Stimulated activated CD8-positive, alpha-beta memory T cell treated with anti-CD3 and anti-CD28 coated beads, Interleukin-4, amount 100 ng/mL, for 1 hour (primary cell): ENCODE measurements at places on chromosomes 3 and 15.

GRCh38 chr15:32802286-32802936 is 84.6 kb downstream of the GREM1 start:
- DNase-seq = no peak

GRCh38 chr3:169879013-169879557 is 9.3 kb upstream of the LRRC31 start:
- DNase-seq = no peak

- no peak for DNase-seq
Measured at GRCh38 chr3:134511500-134511899, 25.6 kb downstream of the CEP63 start.

GRCh38 chr15:91679447-91679846 is 174.1 kb upstream of the SLCO3A1 start:
- no peak for DNase-seq

DNA sequence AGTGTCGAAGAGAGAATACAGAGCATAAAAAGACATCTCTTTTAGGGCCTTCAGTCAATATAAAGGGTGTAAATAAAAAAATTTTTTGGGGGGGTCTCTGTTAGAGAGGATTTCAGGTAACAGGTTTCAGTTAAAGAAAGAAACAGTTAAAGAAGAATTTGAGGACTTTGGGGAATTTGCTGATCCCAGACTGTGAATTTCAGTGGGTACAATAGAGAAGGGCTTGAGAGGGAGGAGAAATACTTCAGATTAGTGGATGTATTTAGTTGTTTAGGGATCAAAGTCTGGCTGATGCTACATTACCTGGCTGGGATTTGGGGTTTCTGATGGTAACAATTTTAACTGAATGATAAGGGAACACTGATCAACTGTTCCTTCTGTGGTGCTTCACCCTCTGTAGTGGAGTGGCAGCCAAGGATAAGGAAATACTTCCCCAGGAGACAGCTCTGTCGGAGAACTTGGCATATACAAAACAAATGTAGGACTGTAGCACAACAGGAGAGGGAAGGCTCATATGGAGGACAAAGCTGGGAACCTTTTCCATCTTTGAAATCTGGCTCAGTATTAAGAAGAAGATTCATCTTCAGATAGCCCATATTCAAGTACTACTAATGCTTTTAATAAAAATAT is 79.2 kb downstream of the MEF2A start:
- no peak for DNase-seq

GRCh38 chr3:80677796-80678195 is 910.0 kb upstream of the ROBO1 start:
- DNase-seq = no peak

GRCh38 chr3:27963519-27963918 is 241.4 kb upstream of the EOMES start:
- no peak for DNase-seq

DNA sequence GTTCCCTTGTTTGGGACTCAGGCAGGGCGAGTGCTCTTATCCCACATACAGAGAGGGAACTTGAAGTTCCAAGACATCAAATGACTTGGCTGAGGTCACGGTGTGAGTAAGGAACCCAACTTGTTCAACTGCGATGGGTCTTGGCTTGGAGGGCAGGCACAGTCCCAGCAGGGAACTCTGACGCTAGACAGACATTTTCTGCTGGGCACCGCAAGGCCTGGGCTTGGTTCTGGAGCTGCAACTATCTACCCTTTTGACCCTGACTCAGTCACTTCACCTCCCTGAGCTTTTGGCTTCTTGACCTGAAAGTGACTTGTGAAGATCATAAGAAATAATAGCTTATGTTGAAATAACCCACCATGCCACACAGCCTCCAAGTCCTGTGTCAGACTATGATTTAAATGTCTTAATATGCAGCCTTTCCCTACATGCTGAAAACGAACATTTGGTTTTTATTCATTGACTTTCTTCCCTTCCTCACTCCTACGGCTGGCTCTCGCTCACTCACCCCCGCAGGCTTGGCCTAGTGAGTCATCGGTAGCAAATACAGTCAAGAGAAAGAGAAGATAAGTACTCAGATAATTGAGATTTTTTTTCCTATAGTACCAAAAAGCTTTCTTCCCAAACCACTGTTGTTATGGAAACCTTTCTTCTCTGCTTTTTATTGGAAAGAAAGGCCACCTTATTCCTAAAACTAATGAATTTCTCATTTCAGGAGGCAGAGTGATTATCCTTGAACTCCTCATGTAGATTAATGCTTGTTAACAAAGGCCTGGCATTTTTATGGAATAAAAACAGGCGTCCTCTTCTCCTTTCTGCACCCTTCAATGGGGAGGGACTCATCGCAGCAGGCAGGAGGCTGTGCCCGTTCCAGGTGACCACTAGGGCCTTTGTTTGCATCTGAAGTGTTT is 178.4 kb downstream of the ATP10A start:
- DNase-seq = no peak

- DNase-seq = no peak
Measured at GRCh38 chr15:99514306-99514705, 51.5 kb upstream of the MEF2A start.

GRCh38 chr15:29821416-29822099 is 710 bp downstream of the TJP1 start:
- no peak for DNase-seq

DNA sequence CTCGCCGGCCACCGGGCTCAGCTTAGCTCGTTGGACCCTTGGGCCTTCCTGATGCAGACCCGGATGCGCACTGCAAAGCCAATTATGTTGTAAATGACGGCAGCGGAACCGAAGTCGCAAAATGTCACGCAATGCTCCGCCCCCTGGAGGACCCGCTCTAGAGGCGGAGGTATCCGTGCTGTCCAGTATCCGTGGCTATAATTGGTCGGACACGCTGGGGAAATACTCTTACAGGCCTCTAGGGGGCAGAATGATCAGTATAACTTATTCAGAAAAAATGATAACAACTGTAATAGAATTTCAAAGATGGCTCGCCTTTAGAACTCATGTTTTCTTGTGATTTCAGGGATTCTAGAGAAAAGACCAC is at the start of gene PRR23B:
Gene PRR23B (minus strand): TSS at position 59 of the 367 bp plus-strand sequence. CDS start 265 bp downstream, outside the sequence.
- no peak for DNase-seq

DNA sequence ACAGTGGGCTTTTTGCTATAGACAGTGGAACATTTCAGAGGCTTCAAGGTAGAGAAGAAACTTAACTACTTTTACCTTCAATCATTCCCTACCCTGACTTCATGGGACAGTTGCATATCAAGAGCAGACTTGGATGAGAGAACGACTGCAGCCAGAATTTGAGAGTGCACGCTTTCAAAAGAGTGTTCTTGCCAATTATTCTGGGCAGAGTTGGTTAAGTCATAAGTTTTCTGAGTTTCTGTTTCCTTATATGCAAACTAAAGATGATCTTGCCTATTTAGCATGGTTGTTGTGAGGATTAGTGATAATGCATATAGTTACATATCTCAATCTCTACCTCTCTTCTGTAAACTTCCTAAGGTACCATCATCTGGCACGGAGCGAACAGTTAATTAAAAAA is 7.6 kb downstream of the SLC9A9 start:
- no peak for DNase-seq

- no peak for DNase-seq
Measured at GRCh38 chr15:50176869-50177268, 5.1 kb upstream of the SLC27A2 start.

GRCh38 chr3:22373182-22373581 is 622.2 kb upstream of the ZNF385D start:
- no peak for DNase-seq

DNA sequence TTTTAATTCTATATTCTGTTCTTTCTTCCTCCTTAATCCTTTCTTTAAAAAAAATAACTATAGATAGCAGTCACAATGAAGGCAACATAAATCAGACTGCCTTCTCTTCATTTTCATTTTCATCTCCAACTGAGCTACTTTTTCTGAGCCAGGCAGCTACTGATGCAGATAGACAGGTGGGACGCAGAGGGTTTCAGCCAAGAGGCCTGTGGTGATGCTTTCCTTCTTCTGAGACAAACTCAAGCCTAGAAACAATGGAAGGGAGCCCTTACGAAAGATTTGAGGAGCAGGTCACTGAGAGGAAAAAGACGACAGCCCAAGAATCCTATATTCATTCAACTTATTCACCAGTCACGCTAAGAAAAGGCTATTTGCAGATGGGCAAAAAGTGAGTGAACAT is 220.0 kb upstream of the MLF1 start:
- DNase-seq = no peak

DNA sequence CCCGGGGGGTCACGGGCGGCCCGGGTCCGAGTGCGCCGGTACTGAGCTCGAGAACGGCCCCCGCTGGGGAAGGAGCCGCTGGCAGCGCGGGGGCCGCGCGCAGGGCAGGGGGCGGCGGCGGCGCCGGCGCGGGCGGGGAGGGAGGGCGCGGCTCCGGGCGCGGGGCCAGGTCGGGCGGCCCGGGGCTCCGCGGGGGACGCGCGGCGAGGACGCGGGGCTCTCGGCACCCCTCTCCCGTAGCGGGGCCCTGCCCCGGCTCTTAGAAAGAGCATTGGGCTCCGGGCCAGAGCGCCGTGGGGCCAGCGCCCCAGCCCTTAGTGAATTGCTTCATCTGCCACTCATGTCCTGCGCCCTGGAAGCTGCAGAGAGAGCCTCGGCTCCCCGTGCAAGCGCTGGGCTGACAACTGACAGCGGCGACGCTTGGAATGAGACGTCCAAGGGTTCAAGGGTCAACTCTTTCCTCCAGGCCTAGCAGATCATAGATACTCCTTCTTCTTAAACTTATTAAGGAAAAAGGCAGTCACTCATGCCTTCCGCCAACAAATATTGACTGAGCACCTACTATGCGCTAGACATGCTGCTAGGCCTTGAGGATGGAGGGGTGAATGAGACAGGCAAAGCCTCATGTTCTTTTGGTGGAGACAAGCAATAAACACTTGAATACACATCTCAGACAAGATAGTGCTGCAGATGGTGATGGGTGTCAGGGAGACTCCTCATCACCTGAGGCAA is 140.8 kb downstream of the SMAD6 start:
- DNase-seq = no peak

- DNase-seq = no peak
Measured at GRCh38 chr15:38863381-38863780, 298.8 kb upstream of the RASGRP1 start.

DNA sequence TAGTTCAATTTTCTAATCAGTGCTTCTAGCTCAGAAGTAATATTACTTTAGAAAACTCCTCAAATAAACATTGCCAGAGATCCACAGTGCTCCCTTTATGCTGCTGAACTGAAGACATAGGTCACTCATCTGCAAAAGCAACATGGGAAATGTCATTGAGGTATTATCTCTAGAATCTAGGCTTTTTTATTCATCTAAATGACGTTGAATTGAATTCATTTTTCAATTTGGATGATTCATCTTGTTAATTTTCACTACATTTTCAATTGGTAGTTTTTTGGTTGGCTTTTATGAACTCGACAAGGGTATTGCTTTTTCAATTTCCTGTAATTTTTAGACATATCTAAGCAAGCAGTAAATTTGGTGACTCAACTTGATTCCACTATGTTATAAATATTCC is 275.4 kb downstream of the NFKBIZ start:
- no peak for DNase-seq

GRCh38 chr3:112357930-112358780 is 25.2 kb downstream of the CD200 start:
- no peak for DNase-seq

GRCh38 chr3:109191421-109191820 is 54.9 kb downstream of the C3orf85 start:
- no peak for DNase-seq

DNA sequence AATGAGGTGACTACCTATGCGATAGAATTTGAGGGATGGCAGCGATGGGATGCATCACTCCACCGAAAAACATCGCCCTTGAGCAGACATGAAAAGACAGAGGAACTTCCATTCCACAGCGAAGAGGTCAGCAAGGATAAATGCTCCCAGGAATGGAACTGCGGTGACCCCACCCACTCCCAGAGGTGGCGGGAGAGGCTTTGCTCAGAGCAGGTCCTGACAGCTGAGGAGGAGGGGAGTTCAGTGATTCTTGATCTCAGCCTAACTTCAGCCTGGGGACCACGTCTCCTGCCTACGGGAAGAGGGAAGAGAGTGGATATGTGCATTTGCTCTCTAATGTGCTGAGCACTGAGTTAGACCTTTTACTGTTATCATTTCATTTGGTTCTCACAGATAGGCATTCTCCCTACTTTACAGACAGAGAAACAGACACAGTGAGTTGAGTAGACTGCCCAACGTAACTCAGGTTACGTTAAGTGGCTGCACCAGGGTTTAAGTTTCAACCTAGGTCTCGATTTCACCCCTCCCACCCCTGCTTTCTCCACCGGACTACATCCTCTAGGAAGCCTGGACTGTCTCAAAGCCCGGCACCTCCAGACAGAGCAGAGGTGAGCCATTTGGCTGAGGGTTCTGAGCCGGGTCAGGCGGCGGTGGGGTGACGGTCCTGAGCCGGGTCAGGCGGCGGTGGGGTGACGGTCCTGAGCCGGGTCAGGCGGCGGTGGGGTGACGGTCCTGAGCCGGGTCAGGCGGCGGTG is 170.0 kb downstream of the RAB11A start:
- no peak for DNase-seq

DNA sequence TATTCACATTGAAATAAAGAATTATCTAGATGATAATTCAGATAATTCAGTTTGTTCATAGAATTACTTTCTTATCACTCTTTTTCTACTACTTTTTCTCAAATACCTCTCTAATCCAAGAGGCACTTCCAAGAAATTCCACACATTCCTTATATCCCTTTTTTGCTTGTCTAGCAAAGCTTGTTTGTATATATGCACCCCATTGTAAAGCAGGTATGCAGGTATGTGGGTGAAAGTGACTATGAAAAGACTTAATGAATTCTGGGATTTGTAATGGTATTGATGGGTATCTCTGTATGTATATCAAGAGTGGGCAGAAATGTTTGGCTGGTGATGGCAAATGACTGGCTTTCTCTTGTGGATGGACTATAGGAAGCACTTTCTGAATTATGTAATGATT is 94.1 kb upstream of the FGF7 start:
- DNase-seq = no peak

DNA sequence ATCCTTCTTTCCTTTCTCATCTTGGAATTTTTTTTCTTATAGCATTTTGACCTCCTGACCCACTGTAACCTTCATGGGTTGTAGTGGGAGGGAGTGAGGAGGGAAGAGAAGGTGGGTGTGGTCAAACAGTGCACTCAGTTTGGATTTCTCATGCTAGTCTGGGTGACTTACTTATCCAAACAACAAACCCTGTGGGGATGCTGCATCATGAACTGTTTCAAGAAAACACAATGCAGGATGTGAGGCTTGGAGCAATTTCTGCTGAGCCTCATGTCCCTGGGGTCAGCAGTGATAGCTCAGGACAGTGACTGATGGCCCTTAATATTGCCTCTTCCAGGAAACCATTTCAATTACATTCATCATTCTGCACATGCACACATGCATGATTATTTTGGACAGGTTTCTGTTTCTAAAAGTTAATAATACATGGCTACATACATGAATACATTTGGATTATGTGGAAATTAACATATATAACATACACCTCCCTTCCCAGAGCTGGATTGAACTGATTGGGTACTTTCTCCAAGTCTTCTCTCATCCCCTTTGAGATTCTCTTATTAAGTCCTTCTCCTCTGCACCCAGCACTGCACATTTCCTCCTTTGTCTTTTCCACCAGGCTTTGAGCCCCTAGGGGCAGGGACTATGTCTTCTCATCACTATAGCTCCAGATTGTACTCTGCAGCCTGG is 61.2 kb downstream of the ADAMTSL3 start:
- no peak for DNase-seq

GRCh38 chr15:68815598-68815997 is 5.1 kb downstream of the ANP32A start:
- no peak for DNase-seq
